ENCODE measurements at places on chromosomes 11 and 22.
A peak's percentile ranks its signal among the peaks of the same experiment; 100 is the strongest.

- DNase-seq: peak; percentile 90
Observed at GRCh38 chr22:24727218-24727851, 47.2 kb downstream of the PIWIL3 start.

DNA sequence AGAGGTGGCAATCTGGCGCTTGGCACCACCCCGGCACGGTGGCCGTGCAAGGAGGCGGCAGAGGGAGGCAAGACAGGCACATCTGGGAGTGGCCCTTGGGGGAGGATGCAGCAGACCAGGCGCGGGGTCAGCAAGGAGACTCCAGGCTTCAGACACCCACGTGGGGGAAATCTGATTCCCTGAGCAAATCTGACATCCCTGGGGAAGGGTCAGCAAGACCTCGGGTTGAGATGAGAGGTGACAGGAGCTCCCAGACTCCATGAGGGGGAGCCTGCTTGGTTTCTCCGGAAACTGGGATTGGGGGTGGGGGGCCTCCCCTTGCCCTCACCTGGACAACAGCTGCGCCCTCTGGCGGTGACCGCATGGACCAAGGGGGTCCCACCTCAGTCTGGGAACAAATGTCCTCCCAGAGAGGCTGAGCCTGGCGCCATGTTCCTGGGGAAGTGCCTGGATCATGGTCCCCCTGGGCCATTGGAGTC is 4.0 kb upstream of the RCOR2 start:
- no peak for DNase-seq

- DNase-seq: no peak
Observed at GRCh38 chr22:46953968-46954765, 191.7 kb downstream of the TBC1D22A start.

DNA sequence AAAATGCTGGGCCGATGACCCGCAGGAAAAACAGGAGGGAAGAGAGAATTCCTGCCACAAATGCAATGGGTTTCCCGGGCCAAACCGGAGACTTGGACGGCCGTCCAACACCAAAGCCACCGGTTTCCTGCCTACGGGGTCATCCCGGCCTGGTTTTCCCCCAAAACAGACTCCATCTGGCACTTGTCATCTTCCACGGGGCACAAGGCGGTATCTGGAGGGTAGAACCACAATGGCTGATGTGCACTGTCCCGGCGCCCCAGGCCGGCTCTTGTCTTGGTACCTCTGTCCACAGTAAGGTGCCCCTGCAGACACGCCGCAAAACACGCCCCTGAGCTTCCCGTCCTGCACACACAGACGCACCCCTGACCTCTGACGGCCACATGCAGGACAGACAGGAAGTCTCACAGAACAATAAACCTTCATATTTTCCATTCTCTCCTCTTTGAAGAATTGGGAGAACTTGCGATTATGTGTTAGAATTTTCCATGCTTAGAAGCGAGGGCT is 20.1 kb downstream of the CELSR1 start:
- no peak for DNase-seq

DNA sequence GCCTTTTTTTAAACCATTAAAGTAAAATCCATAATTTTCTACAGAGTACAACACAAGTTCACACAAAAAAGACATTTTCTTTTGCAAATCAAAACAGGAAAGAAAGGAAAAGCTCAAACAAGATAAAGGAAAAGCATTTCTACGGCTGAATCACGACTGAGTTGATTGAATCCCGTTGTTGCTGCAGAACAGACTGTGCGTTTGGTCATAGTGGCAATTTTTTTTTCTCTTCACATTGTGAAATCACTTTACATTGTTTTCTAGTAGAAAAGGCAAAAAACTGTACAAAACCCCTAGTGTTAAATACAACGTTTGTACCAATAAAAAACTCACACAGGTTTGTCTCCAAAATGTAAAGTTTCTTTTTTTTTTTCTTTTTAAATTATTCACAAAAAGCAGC is 17.3 kb upstream of the RAPSN start:
- no peak for DNase-seq

DNA sequence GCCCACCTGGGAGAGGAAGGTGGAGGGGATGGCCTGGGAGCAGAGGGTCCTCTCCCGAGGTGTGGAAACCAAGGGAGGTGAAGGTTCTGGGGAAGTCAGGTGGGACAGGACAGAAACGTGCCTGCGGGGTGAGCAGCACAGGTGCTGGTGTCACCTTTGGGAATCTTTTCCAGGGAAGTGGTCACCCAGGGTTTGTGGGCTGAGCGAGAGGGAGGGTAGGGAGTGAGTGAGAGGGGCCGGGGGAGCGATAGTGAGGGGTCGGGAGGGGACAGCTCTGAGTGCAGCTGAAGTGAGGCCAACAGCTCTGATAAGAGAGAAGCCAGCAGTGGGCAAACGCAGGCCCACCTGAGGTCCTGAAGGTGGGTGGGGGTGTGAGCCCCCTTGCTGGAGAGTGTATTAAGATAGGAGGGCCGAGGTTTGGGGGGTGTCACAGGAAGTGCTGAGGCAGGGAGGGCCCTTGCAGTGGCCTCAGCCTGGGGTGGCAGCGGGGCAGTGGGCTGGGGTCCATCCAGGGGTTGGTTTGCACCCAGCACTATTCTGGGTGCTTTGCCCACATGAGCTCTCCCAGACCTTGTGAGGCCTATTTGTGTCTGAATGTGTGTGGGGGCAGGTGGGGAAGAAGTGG is 1.6 kb upstream of the SHANK3 start:
- no peak for DNase-seq

GRCh38 chr11:108906826-108907225 is 242.0 kb downstream of the DDX10 start:
- DNase-seq: no peak

DNA sequence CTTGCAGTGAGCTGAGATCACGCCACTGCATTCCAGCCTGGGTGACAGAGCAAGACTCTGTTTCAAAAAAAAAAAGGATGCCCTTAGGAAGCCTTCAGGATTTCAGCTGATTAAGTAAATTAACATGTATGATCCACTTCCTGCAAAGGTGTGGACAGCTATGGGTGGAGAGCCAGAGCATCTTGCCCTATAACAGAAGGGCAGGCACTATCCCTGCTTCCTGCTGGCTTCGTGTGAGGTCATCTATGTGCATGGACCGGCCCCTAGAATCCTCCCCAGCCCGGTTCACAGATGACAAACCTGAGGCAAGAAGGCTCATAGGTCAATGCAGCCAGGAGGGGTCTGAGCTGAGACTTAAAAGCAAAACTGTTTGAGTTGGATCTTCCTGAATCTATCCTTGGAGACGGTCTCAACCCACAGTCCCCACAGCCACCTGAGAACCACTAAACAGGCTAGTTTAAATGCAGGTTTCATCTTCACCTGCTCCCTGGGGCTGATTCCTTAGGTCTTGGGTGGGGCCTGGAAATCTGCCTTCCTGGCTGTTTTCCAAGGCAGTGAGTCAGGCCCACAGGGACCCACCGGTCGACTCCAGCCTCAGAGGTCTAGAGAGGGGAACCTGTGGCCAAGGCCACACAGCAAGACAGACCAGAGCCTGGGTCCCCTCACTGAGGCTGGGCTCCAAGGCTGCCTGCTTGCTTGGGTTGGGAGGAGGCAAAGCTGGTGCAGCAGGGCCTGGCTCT is 55.2 kb upstream of the MPEG1 start:
- DNase-seq: no peak

GRCh38 chr11:20066013-20066782 is 94.1 kb downstream of the DBX1 start:
- DNase-seq: peak; percentile 63

DNA sequence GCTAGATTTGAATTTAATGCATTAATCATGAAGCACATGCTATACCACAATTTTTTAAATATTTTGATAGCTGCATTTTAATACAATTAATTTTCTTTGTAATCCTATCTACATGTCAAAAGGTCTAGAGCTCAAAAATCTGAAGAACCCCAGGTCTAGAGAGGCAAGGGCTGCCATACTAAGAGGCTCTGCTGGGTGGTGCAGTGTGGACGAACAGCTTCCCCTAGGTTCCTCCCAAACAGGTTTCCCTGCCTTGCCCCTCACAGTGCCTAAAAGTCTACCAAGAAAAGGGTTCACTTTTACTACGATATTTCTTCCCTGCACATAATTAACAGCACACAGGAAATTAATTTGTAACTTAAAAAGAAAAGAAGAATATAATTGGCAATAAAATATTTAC is 681.1 kb downstream of the OPCML start:
- DNase-seq: no peak

DNA sequence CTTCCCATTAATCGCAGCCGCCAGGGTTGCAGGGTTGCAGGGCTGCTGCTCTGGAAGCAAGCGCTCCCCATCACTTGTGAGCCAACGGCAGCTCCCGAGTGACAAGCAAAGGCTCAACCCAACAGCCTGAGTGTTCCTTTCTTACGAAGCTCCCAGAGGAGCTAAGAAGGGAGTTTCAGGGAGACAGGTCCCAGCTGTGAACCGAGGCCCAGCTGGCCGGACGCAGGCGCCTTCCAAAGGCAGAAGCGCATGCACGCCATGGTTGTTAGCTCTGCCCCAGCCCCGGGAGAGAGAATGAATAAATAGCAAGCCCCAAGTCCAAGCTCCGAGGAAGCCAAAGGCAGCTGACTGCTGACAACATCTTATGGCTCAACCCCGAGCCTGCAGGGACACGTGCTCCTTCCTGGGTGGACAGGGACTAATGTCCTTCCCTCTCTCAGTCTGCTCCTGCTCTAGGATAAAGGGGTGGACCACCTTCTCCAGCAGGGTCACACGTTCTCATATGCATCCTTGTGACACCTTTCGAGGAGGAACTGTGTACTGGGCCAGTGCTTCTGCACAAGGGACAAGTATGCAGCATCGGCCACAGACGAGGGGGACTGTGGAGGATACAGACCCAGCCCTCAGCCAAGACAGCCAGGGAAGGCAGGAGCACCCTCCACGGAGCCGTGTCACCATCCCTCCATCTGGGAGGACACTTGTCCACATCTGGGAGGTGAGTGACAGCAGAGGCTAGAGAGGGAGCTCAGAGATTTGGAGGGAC is 29.9 kb downstream of the SHANK2 start:
- DNase-seq: no peak

DNA sequence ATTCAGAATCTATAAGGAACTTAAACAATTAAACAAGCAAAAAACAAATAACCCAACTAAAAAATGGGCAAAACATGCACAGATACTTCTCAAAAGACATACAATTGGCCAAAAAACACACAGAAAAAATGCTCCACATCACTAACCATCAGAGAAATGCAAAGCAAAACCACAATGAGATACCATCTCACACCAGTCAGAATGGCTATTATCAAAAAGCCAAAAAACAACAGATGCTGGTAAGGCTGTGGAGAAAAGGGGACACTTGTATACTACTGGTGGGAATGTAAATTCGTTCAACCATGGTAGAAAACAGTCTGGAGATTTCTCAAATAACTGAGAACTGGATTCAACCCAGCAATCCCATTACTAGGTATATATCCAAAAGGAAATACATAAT is 24.8 kb downstream of the ENTHD1 start:
- DNase-seq: no peak

- DNase-seq: no peak
Observed at GRCh38 chr22:29456211-29456671, 17.9 kb downstream of the RFPL1 start.

DNA sequence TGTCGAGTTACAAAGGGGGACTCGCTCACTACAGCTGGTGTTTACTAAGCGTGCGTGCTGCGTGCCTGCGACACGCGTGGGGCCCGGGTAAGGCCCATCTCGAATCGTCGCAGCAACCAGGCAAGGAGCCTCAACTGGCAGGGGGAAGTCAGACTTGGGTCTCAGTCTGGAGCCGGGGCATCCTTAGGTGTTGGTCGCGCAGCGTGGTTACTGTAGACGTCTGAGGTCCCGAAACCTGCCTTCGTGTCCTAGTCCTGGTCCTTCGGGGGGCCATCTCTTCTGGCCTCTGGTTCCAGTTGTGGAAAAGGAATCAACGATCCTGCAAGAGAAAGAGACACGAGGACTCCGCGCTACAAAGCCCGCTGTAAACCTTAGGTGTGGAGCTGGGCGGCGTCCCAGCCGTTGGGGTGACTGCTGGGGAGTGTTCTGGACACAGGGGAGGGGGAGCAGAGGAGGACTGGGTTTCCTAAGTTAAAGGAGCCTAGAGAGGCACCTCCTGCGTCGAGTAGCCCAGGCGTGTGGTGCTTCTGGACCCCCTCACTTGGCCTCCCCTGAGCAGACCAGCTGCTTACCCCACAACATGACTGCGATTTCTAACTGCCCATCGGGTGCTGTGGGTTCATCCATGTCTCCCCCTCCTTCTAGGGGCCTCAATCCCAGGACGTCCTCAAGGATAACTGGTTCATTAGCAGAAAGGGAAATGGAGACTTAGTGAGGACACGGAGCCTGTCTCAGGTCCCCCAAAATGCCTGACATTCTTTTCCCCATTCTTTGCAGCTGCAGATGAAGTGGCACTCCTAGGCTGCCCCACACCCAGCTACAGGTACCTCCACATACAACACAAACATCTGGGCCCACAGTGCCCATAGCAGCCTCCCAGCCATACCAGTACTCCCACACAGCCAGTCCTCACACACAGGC is 4.9 kb upstream of the WNT11 start:
- DNase-seq: no peak

DNA sequence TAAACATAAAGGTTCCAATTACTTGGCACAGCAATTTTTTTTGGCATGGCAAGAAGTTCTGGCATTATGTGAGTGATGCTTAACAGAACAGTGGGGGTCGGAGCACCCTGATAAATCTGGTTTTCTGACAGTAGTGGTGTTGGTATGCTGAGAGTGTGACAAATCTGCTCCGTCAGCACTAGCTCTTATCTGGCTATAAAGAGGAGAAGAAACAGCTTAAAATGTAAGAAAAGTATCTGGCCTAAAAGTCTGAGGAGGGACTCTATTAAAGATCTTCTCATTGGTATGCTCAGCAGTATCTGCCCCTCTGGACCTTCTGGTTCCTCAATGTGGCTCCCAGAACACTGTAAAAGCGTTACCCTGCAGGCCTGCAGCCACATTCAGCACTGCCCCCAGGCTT is 137.4 kb downstream of the PLEKHA7 start:
- no peak for DNase-seq

DNA sequence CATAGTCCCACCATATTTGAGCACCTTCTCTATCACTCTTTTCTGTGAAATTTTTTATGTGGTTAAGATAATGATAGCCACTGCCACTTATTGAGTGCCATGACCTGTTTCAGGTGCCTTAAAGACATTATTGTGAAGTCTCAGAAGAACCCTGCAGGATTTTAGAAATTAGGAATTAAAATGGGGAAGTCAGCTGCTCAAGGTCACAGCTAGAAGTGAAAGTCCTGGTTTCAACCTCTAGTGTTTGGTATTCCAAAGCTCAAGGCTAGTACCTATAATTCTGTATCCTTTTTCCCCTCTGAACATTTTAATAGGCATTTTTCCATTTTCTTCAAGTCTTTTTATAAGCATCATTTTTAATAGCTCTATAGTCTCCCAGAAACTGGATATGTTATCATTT is 9.0 kb upstream of the RRM1 start:
- DNase-seq: no peak

Data from DMS153 (cell line).